Progenitor cell of endocrine pancreas (in vitro differentiated cells): ENCODE measurements at places on chromosomes 13 and 19.

GRCh38 chr13:85738696-85739320 is 60.4 kb downstream of the SLITRK6 start:
- no peaks in the 10 kb centered on the region for H3K27me3 ChIP-seq
- no peak overlapping the region for H3K4me3 ChIP-seq
- no peak for DNase-seq
- H3K4me1 ChIP-seq: no peaks in the 10 kb centered on the region
- H3K27ac ChIP-seq: no peak overlapping the region

DNA sequence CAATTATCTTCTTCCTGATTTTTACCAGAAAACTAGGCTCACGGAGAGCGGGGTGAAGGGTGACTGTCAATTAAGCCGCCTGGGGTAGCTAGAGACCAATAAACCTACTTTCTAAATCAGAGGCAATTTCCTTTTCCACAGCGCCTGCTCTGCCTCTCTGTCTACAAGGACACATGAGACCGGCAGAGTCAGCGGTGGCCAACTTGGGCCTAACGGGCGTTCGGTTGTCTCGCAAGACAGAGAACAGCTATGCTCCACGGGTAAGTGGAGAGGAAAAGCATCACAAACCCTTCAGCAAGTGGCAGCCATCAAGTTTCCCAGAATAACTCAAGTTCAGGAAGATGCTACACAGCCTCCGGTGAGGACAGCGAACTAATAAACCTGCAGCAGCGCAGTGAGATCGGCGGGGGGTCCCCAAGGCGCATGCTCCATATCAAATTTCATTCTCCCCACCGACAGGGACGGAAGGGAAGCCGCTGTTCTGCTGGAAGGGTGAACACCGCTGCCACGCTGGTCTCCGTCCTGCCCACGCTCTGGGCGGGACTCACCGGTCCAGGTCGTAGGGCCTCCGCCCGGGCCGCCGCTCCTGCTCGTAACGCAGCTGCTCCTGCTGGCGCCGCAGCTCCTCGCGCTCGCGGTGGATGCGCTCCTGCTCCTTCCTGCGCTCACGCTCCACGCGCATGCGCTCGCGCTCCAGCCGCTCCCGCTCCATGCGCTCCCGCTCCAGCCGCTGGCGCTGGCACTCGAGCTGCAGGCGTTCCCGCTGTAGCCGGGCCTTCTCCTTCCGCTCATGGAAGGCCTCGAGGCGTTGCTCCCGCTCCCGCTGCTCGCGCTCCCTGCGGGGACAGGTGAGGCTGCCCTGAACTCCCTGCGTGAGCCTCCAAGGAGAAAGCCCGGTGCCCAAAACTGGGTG is 25.8 kb upstream of the TINCR start:
- no peak overlapping the region for H3K27ac ChIP-seq
- H3K4me3 ChIP-seq: no peak overlapping the region
- H3K36me3 ChIP-seq: peaks cover 27% of the 10 kb centered on the region
- no peaks in the 10 kb centered on the region for H3K4me1 ChIP-seq
- H3K27me3 ChIP-seq: no peaks in the 10 kb centered on the region
- no peak for DNase-seq

DNA sequence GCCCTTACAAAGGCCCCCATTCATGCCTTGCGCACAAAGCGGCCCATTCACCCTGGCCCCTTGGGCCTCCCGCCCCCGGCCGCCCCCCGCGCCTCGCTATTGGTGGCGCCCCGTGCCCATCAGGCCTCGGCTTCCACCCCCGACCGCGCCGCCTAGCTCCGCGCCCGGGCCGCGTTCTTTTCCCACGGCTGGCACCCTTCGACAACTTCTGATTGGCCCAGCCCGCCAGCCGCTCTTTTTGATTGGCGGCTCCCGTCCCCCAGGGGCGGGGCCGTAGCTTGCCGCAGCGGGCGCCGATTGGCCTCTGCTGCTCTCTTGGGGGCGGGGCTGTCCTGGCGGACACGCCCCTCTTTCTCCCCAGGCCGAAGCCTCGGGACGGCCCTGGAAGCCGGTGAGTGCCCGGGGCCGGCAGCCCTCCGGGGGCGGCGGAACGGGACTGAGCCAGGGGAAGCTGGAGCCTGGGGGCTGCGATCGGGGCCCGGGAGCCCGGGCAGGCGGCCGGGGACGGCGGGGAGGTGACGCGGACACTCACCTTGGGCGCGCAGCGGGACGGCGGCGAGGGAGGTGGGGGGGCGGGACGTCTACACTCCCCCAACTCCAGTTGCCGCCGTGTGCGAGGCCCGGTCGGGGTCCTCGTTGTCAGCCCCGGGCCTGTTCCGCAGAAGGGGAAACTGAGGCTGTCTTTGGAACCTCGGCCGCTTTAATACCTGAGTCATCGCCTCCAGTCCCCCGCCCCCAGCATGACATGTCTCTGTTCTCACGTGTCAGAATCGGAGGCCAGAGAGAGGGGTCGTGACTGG is at the start of gene MYH14:
TSS of gene MYH14 (plus strand) at position 342 of the 800 bp plus-strand sequence. CDS start 6,744 bp downstream, outside the sequence.
- H3K27ac ChIP-seq: peak within 1 kb of the TSS; percentile 13
- H3K4me1 ChIP-seq: peaks cover 3% of the 10 kb centered on the region
- DNase-seq: peak; percentile 93

- no peak overlapping the region for H3K27ac ChIP-seq
- no peak for DNase-seq
- H3K27me3 ChIP-seq: no peaks in the 10 kb centered on the region
- no peak overlapping the region for H3K4me3 ChIP-seq
- H3K4me1 ChIP-seq: peaks cover 3% of the 10 kb centered on the region
Measured at GRCh38 chr13:96002322-96003131, 50.7 kb downstream of the UGGT2 start.

DNA sequence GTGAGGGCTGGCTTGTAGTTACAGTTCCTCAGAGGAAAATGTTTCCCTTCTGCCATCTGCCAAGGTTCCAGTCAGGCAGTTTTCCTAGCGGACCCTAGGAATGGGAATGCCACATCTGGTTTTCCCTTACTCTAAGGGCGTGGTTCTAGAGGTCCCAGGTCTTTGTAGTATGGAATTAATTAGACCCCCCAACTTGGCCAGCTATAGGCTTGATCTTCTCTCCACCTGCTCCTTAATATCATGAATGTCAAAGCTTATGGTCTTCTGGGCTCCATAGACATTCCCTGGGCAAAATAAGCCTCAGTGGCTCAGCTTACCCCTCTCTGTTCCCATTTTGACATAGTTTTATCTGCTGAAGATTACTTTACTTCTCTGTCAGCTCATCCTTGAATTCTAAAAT is 70.0 kb downstream of the ZNF568 start:
- no peaks in the 10 kb centered on the region for H3K27me3 ChIP-seq
- H3K4me1 ChIP-seq: no peaks in the 10 kb centered on the region
- no peak overlapping the region for H3K4me3 ChIP-seq
- no peak overlapping the region for H3K27ac ChIP-seq
- H3K36me3 ChIP-seq: peaks cover 12% of the 10 kb centered on the region

DNA sequence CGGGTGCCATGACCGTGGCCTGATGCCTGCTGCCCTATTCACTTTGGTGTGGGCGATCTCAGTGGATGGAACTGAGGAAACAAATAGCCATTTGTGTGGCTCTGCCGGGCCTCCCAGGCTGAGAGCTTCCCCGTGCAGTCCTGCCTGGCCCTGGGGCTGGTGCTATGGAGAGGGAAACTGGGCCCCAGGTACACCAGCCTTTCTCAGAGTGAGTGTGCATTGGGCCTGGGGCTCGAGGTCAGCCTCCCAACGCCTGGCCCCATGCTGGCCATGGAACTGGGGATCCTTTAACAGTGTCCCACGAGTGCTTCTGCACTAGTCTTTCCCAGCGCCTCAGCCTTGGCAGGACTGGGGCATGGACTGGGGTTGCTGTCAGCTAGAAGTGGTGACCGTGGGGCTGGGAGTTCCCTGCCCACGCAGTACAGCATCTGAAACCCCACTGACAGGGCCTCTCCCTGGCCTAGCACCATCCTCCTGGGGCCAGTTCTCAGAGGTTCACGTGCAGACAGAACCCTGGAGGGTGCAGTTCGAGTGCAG is 10.5 kb downstream of the PLEKHF1 start:
- H3K27me3 ChIP-seq: no peaks in the 10 kb centered on the region

- H3K27ac ChIP-seq: no peak overlapping the region
- H3K4me1 ChIP-seq: peaks cover 2% of the 10 kb centered on the region
- peaks cover 2% of the 10 kb centered on the region for H3K36me3 ChIP-seq
Measured at GRCh38 chr19:12638611-12639182, 27.8 kb downstream of the MAN2B1 start.

- H3K27ac ChIP-seq: peak overlapping the region; percentile 1
- H3K4me3 ChIP-seq: peak overlapping the region; percentile 17
- DNase-seq: no peak
- H3K4me1 ChIP-seq: peaks cover 8% of the 10 kb centered on the region
- peaks cover 52% of the 10 kb centered on the region for H3K27me3 ChIP-seq
Measured at GRCh38 chr13:113292021-113292862, 4.8 kb upstream of the LAMP1 start.

DNA sequence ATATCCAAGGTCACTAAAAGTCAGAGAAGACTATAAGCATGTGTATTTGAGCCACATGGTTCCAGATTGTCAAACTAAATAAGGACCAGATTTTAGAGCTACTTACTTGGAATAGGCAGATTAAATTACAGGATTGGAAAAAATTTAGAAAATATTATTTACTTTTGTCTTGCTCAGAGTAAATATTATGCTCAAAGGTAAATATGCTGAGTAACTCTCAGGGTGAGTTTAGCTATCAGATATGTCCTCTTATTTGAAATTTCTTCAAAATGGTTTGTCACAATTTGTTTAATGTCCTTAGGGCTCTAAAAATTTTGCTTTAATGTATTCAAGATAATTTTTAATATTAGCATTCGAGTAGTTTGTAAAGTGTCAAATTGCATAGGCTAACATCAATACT is 2455.2 kb downstream of the PCDH9 start:
- H3K4me3 ChIP-seq: no peak overlapping the region
- no peaks in the 10 kb centered on the region for H3K4me1 ChIP-seq
- no peak overlapping the region for H3K27ac ChIP-seq

DNA sequence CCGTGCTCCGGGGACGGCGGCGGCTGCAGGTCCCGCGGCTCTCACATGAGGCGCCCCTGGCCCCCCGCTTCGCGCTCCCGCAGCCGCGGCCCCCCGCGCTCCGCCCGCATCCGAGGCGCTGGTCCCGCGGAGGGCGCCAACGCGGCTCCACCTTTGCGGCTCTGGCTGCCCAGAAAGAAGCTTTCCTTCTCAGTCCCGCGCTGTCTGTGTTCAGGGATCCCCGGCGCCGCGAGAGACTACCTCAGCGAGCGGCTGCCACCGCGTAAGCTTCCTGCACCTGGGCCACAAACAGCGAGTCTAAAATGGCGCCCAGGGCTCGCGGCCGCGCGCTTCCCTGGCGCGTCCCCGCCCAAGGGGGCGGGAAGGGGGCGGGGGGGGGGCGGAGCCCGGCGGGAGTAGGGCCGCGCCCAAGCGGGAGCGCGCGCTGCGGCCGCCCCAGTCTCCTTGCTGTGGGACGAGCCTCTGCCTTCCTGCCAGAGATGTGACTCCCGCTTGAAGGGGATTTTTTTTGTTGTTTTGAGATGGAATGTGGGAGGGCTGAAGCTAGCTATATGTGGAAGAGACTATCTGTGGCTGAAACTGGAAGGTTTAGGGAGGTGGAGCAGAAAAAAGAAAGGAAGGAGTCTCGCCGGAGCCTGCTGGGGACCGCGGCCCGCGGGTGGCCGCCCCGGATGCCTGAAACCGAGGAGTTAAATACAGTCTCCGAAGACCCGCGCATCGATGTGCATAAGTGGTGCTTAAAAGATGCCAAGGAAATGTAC is at the start of gene FBXL3:
TSS of gene FBXL3 (minus strand) at position 299 of the 761 bp plus-strand sequence. CDS start 5,299 bp downstream, outside the sequence.
- peak within 1 kb of the TSS; percentile 99 for H3K27ac ChIP-seq
- H3K4me1 ChIP-seq: peaks cover 17% of the 10 kb centered on the region
- peaks cover 25% of the 10 kb centered on the region for H3K27me3 ChIP-seq
- H3K4me3 ChIP-seq: peak within 1 kb of the TSS; percentile 93
- peak; percentile 64 for DNase-seq
- no peaks in the 10 kb centered on the region for H3K36me3 ChIP-seq

DNA sequence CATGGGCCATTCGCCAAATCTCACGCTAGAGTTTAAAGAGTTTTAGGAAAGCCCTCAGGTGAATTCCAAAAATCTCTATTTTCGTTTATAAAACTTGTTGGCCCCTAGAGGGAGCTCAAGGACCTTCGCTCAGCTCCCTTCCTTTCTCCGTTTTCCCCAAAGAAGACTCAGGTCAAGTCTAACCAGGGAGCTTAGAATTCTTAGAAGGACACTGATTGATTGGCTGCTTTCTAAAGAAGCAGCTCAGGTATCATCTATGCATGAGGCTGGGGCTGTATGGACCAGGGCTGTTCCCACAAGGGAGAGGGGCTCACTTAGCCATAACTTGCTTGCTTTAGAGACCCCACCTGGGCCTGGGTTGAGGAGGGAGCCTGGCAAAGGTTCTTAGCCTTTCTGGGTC is 20.5 kb downstream of the DZIP1 start:
- peak overlapping the region; percentile 49 for H3K27ac ChIP-seq
- no peak for DNase-seq
- H3K4me3 ChIP-seq: no peak overlapping the region
- H3K4me1 ChIP-seq: no peaks in the 10 kb centered on the region

GRCh38 chr13:72500851-72501250 is 226.6 kb downstream of the MZT1 start:
- no peaks in the 10 kb centered on the region for H3K27me3 ChIP-seq
- H3K4me1 ChIP-seq: no peaks in the 10 kb centered on the region
- no peak overlapping the region for H3K4me3 ChIP-seq
- H3K36me3 ChIP-seq: no peaks in the 10 kb centered on the region

DNA sequence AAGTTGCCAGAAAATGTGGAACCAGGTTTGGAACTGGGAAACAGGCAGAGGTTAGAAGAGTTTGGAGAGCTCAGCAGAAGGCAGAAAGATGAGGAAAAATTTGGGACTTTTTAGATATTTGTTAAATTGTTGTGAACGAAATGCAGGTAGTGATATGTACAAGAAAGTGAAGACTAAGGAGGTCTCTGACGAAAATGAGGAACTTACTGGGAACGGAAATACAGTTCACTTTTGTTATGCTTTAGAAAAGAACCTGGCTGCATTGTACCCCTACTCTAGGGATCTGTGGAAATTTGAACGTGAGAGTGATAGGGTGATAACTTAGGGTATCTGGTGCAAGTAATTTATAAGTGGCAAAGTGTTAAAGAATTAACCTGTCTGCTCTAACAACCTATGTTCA is 632.4 kb downstream of the SLITRK5 start:
- no peak for DNase-seq
- no peak overlapping the region for H3K27ac ChIP-seq
- no peaks in the 10 kb centered on the region for H3K36me3 ChIP-seq
- H3K4me3 ChIP-seq: no peak overlapping the region
- H3K4me1 ChIP-seq: no peaks in the 10 kb centered on the region
- H3K27me3 ChIP-seq: no peaks in the 10 kb centered on the region

GRCh38 chr13:39232401-39232980 is 194.2 kb downstream of the NHLRC3 start:
- no peak overlapping the region for H3K4me3 ChIP-seq
- no peaks in the 10 kb centered on the region for H3K36me3 ChIP-seq
- peaks cover 12% of the 10 kb centered on the region for H3K27me3 ChIP-seq
- H3K4me1 ChIP-seq: no peaks in the 10 kb centered on the region
- H3K27ac ChIP-seq: no peak overlapping the region
- no peak for DNase-seq
